ENCODE measurements at places on chromosomes 7 and 10.

- DNase-seq: no peak
Observed at GRCh38 chr10:114310346-114310745, 71.3 kb downstream of the VWA2 start.

GRCh38 chr7:16083931-16084330 lies 337.4 kb downstream of the CRPPA start:
- no peak for DNase-seq

DNA sequence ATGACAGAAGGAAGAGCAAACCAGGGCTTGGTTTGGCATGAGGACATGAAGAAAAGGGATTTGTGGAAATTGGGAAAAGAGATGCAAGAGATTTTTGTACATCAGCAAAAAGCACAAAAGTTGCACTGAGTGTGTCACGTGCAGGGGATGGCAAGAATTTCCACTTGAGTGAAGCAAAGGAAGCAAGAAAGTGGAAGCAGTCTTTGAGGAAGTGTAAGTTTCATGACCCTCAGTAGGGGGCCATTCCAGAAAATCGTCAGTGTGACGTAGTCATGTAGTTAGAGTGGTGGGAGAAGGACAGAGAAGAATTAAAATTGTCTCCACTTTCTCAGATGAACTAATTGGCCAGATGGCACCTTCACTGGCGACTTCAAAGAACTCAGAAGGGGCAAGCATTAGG lies 123.3 kb upstream of the FZD1 start:
- DNase-seq: no peak

- DNase-seq: no peak
Observed at GRCh38 chr10:25191162-25191895, 16.5 kb downstream of the GPR158 start.

- peak; percentile 81 for DNase-seq
Observed at GRCh38 chr10:72170263-72170662, 45.5 kb upstream of the ANAPC16 start.

DNA sequence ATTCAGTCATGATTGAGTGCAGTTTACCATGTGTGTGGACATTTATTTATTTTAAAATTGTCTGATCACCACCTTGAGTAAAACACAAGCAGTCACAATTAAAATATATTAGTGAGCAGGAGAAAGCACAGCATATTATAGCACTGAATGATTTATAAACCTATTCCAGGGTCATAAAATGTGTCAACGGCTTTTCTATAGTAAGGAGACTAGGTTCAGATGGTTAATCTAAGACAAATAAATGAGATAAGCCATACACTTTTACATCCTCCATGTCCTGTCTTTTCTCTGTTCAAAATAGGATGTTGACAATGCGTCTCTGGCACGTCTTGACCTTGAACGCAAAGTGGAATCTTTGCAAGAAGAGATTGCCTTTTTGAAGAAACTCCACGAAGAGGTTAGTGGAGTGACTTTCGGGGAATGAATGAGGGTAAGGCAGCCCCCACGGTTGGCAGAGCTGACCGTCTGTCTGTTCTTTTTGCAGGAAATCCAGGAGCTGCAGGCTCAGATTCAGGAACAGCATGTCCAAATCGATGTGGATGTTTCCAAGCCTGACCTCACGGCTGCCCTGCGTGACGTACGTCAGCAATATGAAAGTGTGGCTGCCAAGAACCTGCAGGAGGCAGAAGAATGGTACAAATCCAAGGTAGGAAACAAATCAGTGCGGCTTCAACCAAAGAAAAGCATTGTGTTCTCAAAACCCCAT lies 5.4 kb downstream of the VIM start:
- DNase-seq: peak; percentile 44

GRCh38 chr7:154231732-154232131 lies 179.5 kb downstream of the DPP6 start:
- DNase-seq: no peak

- DNase-seq: no peak
Observed at GRCh38 chr10:119505588-119506315, 36.8 kb downstream of the RGS10 start.

- no peak for DNase-seq
Observed at GRCh38 chr10:129397198-129397974, 69.7 kb upstream of the MGMT start.

DNA sequence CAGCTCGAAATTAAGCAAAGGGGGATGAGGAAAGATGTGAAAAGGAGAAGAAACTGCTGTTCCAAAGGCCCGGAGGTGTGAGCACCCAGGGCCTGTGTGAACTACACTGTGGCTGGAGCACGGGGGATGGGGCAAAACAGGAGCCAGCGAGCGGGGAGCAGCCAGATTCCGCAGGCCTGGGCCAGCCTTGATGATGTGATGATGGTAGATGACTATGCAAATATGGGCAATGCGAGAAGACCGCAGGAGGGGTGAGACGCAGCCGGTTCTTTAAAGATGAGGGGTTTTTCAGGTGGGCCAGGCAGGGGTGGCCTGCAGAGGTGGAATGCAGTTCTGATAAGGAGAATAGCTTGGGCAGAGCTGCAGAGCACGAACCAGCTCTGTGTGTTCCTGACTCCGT lies 61.5 kb downstream of the LANCL2 start:
- no peak for DNase-seq

GRCh38 chr10:49526619-49527018 lies 12.3 kb downstream of the ERCC6 start:
- no peak for DNase-seq

- no peak for DNase-seq
Observed at GRCh38 chr7:121373177-121373576, 22.9 kb downstream of the FAM3C start.

GRCh38 chr10:86281396-86281795 lies 85.2 kb downstream of the GRID1 start:
- no peak for DNase-seq

DNA sequence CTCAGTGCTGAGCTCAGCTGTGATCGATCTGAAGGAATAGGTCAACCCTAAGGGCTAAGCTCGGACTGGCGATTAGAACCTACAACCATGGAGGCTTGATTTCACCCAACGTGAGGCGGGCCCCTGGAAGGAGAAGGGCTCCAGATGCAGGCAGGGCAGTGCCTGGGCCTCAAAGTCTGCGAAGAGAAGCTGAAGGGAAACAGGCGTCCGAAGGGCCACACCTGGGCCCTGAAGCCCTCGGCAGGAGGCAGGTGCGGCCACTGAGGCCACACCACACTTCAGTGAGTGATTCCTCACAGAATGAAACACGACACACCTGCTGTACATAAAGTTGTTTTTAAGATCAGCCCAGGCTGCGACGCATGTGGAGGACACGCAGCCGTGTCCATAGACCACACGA lies 198.7 kb downstream of the PTPRN2 start:
- DNase-seq: no peak

DNA sequence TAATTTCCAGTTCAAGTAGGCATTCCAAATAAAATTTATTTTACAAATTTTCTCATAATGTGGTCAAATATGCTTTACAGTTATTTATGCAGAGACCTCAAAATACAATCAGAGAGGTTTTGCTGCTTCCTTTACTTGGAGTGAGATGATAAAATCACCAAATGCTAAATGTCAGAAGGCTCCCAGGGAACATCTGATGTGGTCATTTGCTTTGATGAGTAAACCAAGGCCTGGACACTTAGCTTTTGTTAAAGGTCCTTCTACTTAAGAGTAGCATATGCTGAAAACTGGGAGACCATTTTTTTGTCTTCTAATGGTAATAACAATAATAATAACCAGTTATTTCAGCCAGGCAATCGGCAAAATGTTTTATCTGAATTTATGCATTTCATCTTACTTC lies 60.6 kb upstream of the AKR1E2 start:
- no peak for DNase-seq

DNA sequence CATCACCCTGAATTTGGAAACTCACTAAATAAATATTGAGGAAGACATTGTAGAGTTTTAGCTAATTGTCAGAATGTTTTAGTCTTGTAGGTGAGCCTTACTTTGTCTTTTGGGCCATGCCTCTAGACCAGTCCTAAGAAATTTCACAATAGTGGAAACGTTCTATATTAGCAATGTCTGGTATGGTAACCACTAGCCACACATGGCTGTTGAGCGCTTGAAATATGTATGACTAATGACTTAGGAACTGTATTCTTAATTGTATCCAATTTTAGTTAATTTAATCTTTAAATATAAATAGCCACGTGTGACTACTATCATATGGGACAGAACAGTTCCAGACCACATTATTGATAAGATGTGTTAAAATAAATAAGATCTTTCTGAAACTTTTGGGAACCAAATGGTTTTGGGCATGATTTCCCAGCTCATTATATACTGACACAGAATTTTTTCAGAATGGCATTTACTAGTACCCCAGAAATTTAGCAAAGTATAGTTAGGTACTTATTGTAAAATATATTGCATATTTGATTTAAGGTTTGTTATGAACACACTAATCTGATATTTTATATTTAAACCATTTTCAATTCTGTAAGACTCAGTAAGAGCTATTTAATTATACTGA lies 95.0 kb downstream of the VPS50 start:
- no peak for DNase-seq

DNA sequence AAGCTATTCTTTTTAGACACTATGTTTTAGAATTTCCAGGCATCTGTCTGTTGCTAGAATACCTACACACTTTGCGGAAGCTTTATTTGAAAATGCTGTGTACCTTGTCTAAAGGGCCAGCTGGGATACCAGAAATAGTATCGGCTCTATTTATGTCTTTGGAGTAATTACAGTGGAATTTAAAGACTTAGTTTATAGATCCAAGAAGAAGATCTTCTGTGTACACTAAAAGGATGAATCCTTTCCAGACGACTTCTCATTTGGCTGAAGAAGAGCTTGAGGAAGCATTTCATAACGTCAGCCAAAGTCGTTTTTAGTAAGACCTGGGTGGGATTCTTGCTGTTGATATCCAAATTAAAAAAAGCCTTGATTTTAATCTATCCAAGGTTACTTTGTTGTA lies 365.9 kb downstream of the INHBA start:
- DNase-seq: no peak

DNA sequence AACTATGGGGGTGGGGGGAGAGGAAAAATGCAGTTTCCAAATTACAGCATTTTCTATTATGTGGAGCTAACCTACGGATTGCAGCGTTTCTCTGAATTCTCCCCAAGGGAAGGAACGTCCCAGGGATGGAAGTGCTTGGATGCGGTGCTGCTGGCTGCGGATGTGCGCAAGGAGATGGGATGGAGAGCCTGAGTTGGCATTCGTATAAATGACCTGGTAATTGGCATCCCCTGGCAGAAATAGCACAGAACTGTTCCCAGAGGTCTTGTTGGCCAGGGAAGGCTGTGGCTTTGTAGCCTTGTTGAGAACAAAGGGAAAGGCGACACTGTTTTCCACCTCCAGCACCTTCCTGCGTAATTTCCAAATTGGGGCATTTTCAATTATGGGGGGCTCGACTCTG lies 2.7 kb downstream of the ORAI2 start:
- DNase-seq: no peak

DNA sequence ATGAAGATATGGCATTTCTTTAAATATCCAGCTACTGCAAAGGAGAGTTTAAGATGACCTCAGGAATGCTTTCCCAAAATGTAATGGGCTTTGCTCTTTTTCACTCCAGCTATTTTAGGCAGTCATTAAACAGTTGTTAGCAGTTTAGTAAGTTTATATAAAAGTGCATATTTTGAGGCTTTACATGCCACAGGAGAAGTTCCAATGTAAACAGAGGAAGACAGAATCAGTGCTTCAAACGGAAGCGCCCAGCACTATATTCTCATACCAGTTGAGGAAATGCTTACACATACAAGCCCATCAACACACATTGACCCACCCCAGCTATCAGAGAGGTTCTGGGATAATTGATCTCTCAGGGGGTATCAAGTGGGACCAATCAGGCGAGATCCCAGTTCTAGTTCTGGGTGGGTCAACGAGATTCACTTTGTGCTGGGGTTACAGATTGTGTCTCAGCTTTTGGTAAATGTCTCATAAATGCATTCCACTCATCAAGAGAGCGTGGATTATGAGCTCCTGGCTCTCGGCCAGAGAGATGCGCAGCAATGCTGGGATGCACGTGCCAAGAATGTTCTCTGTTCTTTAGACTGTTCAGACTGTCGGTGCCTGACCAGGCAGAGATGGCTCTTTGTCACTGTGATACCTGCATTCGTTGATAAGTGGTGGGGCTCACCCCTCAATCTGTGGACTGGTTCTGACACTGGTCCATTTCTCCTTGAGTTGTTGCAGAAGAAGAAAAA lies 55.0 kb downstream of the CACNB2 start:
- DNase-seq: peak; percentile 24

GRCh38 chr10:117496616-117497028 lies 45.9 kb upstream of the EMX2 start:
- peak; percentile 81 for DNase-seq

DNA sequence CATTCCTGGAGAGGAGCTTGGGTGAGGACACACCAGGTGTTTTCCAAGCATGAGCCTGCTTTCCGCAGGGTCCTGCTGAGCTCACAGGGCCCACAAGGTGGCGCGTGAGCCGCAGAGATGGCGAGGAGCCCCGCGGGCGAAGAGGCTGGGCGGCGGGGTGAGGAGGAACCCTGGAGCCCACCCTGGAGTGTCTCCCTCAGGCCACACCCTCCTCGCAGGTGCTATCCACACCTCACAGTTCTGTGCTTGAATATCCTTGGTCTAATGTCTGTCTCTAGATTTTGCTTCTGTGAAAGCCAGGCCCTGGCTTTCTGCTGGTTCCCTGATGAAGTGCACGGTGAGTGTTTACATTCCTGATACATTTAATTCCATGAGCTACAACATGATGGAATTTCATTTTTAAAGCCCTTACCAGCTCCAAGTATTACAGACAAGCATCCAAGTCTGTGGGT lies 433.6 kb downstream of the ACTR3B start:
- DNase-seq: peak; percentile 9

GRCh38 chr10:86164174-86164774 lies 202.3 kb downstream of the GRID1 start:
- peak; percentile 27 for DNase-seq

- no peak for DNase-seq
Observed at GRCh38 chr10:68829521-68829920, 2.2 kb downstream of the STOX1 start.

DNA sequence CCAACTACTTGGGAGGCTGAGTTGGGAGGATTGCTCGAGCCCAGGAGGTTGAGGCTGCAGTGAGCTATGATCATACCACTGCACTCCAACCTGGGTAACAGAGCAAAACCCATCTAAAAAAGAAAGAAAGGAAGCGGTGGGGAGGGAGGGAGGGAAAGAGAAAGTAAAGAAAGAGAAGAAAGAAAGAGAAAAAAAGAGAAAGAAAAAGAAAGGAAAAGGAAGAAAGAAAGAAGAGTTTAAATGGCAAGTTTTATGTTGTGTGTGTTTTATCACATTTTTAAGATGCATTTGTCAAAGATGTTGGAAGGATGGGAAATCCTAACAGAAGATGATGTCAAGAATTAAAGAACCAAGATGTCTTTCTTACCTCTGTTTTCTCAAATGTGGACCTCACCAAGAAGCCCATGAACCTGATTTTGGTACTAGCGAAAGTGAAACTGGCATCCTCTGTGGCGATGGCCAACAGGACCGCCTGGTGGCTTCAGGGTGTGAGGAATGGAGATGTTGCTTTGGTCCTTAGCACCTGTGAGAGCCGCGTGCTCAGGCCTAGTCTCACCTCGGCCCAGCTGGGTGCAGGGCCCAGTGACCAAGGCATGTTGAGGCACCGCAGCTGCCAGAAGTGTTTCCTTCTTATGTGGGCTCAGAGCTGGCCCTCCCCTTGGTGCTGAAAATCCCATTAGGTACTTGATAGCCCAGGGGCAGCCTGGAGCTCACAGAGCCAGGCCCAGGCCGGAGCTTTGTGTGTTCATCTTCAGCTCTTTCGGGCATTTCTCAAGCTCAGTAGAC lies 9.8 kb downstream of the UCMA start:
- no peak for DNase-seq
